Activated T-cell treated with anti-CD3 and anti-CD28 coated beads, Interleukin-2, amount 50 U/mL, for 1 hour (primary cell): ENCODE measurements at places on chromosomes 11 and 22.

- DNase-seq = no peak
Observed at GRCh38 chr22:42473484-42474193, 41.4 kb upstream of the NFAM1 start.

DNA sequence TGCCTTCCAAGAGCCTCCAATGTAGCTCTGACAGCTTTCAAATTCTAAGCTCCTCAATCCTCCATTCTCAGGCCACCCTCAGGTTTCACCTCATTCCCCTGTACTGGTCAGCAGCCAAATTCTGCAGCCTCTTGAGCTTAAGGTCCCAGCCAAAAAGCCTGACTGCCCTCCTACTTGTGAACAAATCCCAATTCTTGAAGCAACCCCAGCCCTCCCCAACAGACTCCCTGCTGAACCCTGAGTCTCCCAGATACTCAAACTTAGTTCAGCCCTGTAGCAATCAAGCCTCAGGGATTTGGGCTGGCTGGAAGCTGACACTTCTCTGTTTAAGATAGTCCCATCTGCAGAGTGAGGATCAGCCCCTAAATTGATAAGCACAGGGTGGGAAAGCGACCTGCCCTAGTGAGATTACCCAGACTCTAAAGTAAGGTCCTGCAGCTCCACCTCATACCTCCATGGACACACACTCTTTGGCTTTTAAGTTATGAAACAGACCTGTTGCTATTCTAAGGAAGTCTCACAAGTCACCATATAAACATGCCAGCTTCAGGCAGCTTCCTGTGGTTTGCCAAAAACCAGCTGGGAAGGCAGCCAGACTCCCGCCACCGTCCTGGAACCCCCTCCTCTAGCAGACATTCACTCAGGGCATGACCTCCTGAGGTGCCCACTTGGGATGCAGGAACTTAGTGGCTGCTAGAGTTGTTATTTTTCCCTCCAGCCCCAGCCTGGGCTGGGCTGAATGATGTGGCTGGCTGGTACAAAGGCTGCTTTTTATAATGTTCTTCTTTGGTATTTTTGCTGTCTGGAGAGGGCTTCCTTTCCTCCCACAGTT is 82.5 kb upstream of the PICALM start:
- no peak for DNase-seq

- no peak for DNase-seq
Observed at GRCh38 chr11:111836721-111837120, 34.7 kb downstream of the ALG9 start.

- peak; percentile 86 for DNase-seq
Observed at GRCh38 chr11:78045851-78046485, 17.7 kb upstream of the THRSP start.

GRCh38 chr11:12056119-12056518 is 47.7 kb upstream of the DKK3 start:
- no peak for DNase-seq

- peak; percentile 67 for DNase-seq
Observed at GRCh38 chr22:24503137-24503842, 8.2 kb downstream of the UPB1 start.

DNA sequence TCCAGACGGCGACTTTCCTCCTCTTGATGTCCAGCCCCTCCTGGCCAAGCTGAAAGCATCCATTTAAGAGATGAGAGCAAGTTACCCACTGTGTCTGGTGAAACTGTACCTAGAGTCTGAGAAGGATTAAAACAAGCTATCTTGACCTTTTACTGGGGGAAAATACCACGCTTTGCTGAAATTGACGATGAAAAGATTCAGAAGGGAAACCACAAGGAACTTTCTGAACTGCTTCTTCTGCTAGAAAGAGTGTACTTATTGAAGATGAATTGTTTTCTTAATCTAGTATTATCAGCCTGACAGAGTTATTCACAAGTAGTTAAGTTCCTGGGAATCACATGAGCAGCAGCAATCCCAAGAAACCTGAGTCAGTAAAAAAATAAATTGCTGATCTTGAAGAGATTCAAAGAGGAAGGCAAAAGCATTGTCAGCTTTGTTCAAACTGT is 13.1 kb upstream of the MS4A6A start:
- DNase-seq = no peak

DNA sequence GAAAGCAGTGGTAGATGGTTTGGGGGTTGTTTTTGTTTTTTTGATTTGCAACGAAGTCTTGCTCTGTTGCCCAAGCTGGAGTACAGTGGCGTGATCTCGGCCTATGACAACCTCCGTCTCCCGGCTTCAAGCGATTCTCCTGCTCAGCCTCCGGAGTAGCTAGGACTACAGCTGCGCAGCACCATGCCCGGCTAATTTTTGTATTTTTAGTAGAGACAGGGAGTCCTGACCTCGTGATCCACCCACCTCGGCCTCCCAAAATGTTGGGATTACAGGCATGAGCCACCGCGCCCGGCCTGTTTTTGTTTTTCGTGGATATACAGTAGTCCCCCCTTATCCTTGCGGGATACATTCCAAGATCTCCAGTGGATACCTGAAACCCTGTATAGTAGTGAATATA is 6.6 kb downstream of the EP300 start:
- no peak for DNase-seq

- no peak for DNase-seq
Observed at GRCh38 chr11:19447150-19447566, 206.4 kb upstream of the E2F8 start.

- no peak for DNase-seq
Observed at GRCh38 chr11:132114185-132114584, 743.8 kb downstream of the NTM start.

DNA sequence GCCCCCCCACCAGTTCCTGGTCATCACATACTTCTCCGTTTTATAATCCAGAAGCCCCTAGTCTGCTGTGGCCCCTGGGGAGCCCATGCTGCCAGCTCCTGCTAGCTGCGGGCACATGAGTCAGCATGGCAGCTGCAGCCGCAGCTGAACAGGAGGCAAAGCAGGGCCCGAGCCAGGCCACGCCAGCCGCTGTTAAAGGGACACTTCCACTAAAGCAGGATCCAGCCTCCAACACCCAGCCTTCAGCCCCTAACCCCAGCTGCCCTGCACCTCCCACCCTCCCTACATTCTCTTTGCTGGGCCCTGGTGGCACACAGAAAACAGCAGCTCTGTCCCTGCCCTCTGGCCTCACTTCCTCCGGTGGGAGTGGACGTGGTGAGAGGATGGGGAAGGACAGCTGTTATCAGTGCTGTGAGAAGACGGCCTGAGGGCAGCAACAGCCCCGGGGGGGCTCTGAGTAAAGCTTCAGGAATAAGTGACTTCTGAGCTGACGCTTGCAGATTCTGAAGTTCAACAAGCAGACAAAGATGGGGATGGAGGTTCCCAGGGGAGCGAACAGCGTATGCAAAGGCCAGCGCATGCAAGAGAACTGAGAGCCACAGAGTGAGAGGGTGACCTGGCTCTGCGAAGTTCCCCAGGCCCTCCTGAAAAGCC is 688 bp upstream of the LRRC74B start:
- DNase-seq = no peak

- DNase-seq = no peak
Observed at GRCh38 chr22:35544827-35545226, 4.2 kb downstream of the RASD2 start.
